ENCODE measurements at places on chromosomes 2 and 18.

GRCh38 chr18:32276906-32277305 lies 87.1 kb downstream of the MEP1B start:
- DNase-seq, result no peak

DNA sequence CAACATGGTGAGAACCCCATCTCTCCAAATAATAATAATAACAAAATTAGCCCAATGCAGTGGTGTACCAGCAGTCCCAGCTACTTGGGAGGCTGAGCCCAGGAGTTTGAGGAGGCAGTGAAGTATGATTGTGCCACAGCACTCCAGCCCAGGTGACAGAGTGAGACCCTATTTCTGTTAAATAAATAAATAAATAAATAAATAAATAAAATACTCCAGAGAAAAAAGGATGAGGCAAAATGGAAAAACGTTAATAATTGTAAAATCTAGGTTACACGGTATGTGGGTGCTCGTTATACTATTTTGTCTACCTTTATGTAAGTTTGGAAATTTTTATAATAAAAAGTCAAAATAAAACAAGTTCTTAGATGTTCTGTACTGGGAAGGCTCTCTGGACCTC lies 8.6 kb upstream of the EMX1 start:
- DNase-seq, result no peak

GRCh38 chr2:152465541-152465940 lies 130.6 kb downstream of the FMNL2 start:
- peak; percentile 27 for DNase-seq

- DNase-seq, result no peak
Observed at GRCh38 chr2:85235281-85235680, 92.5 kb downstream of the TGOLN2 start.

DNA sequence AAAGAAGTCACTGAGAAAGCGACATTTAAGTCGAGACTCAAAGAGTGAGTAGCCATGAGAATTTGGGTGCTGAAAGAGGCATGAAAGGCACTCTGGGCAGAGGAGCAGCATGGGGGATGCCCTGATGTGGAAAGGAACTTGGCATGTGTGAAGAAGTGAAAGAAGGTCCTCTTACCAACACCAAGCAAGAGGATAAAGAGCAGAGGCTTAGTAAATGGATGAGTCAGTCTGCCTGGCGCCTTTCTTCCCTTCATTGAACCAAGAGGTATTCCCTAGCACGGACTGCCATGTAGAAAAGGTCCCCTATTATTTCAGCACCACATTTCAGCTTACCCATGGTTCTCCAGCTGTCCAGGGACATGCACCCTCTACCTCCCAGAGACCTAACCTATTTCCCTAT lies 221.1 kb upstream of the NRP2 start:
- DNase-seq, result no peak

DNA sequence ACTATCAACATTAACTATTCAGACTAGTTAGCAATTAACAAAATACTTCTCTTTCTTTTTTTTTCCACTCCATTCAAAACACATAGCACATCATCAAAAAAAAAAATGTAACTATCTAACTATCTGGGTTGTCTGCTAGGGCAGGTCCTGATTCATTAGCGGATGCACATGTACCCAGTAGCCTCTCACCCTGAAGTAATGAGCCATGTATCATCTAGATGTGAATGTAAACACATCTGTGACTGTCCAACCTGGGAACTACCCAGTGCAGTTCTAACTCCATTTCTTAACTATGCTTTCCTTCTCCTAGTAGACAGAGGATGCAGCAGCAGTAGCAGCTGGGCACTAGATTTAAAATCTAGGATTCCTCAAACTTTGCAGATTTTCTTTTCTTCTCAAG lies 183.1 kb upstream of the PIK3C3 start:
- peak; percentile 6 for DNase-seq

- DNase-seq, result no peak
Observed at GRCh38 chr2:207995887-207996286, 29.4 kb downstream of the PLEKHM3 start.

DNA sequence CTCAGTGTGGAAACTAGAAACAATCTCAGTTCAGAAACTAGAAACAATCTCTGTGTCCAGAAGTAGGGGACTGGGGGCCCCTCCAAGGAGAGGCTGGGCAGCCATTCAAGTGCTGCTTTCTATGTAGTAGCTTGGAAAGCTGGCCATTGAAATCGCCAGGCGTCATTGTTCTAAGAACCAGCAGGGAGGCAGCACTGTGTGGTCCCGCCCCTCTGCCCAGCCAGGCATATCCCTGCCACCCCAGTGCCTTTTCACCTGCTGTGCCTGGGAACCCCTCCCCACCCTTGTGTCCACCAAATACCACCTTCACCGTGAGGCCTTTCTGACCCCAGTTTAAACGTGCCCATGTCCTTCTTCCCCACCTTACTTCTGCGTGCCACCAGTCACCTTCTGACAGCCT lies 221.6 kb downstream of the GBX2 start:
- no peak for DNase-seq

DNA sequence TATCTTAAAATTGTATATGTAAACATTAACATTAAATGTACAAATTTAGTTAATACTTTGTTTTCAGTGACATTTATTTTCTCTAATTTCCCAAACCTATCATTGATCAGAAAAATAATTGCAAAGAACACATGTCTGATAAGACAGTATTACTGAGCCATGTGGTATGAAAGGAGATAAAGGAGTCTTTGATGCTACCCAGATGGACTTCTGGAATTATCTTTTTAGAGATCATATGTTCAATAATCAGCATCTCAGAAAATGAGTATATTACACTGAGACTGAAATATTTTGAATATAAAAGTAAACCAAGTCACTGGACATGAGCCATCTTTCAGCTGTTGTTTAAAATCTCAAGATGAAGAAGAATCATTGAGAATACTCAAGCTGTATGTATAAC lies 153.3 kb downstream of the PHLPP1 start:
- no peak for DNase-seq

DNA sequence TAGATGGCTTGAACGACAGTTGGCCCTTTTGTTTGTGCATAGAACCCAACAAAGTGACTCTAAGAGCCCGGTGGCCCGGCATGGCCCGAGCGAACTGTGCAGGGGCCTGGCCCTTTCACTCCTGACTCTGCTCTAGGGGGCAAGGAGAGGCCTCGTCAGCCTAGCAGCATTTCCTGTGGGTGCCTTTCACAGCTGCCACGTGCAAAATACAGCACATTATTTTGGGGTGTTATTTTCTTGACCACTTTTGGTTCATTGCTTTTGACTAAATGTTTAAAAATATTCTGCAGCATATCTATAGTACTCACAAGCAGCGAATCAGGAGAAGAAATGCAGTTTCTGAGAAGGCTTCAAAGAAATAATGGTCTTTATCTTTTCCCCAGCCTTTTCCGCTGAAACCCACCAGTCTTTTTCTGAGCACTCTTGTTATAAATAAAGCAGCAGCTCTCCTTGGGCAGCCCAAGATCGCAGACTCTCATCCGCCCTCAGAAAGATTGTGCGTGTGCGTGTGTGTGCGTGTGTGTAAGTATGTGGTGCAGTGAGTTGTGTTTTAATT lies 31.3 kb downstream of the DGKD start:
- DNase-seq, result no peak

- DNase-seq, result no peak
Observed at GRCh38 chr2:239167011-239167673, 233.7 kb downstream of the HDAC4 start.

- DNase-seq, result no peak
Observed at GRCh38 chr2:188078534-188078933, 213.1 kb upstream of the GULP1 start.

- DNase-seq, result no peak
Observed at GRCh38 chr2:72386288-72386687, 238.6 kb upstream of the CYP26B1 start.

DNA sequence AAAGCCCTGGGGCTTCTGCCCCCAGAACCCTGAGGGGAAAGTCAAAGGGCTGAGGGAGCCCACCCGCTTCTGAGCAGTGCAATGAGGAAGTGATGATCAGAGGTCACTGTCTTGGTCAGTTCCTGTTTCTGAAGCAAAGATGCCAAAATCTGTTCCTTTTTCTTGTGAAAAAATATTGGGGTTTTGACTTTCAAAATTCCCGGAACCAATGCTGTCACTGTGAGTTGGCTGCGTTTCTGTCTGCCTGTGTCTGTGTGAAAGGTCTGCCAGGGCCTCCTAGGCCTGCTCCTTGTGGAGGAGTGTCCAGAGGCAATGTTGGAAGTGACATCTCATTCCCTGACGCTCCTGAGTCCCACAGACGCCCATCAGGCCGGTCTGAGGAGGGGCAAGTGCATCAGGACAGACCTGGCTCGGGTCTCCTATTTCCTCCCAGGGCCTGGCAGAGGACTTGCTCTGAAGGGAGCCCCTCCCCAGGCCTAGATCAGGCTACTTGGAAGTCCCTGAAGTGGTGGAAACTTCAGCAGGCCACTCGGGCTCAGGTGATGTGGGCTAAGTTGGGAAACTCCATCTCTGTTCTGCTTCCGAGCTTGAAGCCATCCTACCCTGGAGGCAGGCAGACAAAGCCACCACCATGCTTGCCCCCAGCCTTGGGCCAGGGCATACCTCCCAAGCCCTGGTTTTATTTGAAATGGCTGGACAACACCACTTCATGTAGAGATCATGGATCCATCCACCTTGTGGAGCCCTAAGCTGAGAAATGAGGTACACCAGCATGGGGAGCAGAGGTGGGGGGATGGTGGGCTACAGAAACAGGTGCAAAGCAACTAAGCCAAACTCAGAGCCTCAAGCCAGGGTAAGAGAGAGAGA lies 51.0 kb downstream of the PKDCC start:
- no peak for DNase-seq

DNA sequence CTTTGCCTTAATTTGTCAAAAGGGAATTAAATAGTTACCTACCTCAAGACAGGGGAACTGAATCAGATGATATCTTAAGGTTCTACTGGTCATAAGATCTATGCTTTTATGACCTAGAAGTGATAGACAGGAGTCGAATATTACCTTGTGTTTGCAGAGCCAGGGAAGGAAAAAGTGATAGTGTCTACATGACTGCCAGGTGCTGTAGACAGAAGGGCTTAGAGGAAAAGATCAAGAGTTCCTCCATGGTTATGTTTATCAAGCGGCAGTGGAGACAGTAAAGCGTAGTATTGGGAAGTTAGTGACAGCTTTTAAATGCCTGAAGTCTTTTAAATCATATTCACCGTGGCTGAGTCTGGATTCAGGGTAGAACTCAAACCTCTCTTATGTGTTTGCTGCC lies 11.9 kb downstream of the CRIM1 start:
- no peak for DNase-seq

DNA sequence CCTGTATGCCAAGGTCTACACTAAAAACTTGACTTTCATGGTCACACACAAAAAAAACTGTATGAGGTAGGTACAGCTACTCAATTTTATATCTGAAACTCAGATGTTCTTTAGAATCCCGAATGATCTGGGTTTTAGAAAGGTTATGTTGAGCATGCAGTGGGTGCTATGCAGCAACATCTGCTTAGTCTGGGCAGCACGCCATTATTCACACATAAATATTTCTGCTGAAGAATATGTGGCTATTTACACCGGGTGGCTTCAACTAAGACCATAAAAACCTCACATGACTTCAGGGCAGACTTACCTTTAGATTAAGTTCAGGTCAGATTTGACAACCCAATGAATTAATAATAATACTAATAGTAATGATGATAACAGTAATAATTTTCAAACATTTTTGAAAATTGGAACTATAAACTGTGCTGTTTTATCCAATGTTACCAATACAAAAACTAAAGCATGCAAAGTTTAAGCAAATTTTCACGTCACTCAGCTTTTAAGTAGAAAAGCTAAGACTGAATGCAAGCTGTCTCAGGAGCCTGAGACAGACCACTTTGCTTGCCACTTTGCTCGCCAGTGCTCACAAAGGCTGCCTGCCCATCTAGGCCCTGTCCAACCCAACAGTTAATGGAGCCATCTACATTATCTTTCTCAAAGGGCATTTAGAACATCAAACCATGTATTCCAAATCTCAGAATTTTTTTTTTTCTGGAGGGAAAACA lies 292.0 kb downstream of the CNTNAP5 start:
- DNase-seq, result no peak

DNA sequence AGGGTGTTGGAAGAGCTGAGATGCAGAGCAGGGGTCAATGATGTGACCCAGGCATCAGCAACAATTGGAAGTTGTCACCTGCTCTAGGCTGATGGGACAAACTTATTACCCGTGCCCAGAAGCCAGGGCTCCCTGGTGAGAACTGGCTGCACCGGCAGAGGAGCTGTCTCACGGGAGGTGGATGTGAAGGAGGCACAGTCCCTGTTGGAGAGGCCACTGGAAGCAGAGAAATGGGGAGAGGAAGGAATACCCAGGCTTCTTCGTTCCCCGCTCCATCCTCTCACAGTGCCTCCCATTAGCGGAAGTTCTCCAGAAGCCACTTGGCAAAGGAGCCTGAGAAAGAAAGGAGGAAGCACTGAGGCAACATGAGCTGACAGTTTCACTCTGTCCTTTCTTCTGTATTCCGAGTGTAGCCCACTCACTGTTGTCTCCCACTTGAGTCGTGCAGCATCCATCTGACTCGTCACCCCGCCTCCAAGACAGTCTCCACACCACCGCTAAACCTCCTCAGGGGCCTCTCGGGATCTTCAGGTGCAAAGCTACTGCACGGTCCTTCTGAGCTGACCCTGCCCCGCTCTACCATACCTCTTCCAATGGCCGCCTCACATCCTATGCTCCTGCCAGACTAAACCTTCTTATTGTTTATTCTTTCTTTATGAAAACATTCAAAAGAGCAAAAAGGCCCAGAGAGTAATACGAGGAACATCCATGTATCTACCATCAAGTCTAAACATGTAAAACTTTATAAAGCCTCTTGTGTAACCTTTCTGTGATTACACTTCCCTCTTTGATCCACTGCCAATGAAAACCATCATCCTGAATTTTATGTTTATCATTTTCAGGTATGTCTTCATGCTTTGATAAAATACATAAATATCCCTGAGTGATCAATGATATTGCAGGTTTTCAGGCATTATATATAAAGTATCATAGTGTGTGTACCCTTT lies 19.1 kb upstream of the AFTPH start:
- DNase-seq, result no peak

- DNase-seq, result no peak
Observed at GRCh38 chr2:239273280-239274234, 127.3 kb downstream of the HDAC4 start.

Data from NCI-H510A treated with DMSO at 0.1 percent for 48 hours (cell line).